Stimulated activated CD8-positive, alpha-beta memory T cell treated with anti-CD3 and anti-CD28 coated beads, Interleukin-7, amount 100 ng/mL, for 24 hours (primary cell): ENCODE measurements at places on chromosomes 3 and 15.
A peak's percentile ranks its signal among the peaks of the same experiment; 100 is the strongest.

GRCh38 chr15:38463893-38464292 is 10.0 kb downstream of the FAM98B start:
- DNase-seq = no peak

DNA sequence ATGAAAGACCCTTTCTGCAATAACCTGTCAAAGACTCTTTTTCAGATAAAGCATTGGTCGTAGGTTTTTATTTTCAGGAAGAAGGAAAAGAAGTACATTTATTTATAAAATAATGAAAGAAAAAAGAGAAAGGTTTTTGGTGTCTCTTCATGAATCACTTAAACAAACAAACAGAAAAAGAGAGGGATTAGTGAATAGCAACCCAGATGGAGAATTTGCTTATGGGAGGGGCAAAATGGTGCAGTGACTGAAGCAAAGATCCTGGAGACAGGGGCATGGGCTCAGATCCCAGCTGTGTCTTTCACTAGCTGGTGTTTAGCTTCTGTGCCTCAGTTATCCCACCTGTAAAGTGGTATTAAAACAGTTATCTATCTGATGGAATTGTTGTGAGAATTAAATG is 78.6 kb upstream of the PFN2 start:
- DNase-seq = no peak

DNA sequence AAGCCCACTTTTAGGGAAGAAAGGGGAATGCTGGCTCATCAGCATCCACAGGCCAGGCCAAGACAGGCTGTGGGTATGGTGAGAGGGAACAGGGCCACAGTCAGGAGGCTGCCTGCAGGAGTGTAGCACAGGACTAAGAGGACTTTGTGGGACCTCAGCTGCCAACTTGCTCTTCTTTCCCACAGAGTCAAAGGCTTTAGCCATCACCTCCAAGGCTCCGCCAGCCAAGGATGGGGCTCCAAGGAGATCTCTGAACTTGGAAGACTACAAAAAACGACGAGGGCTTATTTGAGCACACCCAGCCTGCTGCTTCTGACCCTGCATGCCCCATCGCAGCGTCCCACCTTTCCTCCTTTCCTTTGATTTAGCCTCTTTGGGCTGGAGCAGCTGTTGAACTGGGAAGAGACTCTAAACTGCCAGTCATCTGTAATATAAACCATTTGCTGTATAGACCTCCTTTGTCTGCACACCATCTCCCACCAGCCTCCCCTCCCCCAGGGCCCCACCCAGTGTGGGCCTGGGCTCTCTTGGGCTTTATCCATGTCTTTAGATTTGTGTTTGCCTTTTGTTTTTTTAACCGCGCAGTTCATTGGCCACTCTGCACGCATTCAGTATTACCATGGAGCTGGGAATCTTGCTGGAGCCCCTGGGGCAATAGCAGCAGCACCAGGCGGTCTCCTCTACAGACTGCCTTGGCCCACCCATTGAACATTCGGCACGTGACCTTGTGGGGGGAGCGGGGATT is 13.1 kb upstream of the ITPKA start:
- DNase-seq = no peak

- no peak for DNase-seq
Measured at GRCh38 chr3:193560870-193561269, 6.2 kb upstream of the ATP13A4 start.

- no peak for DNase-seq
Measured at GRCh38 chr15:82305621-82306048, 43.0 kb downstream of the SAXO2 start.

GRCh38 chr3:165742351-165742750 is 94.9 kb downstream of the BCHE start:
- no peak for DNase-seq

- no peak for DNase-seq
Measured at GRCh38 chr3:139620438-139620837, 57.3 kb downstream of the NMNAT3 start.

- no peak for DNase-seq
Measured at GRCh38 chr15:26421065-26421464, 351.8 kb downstream of the GABRB3 start.

DNA sequence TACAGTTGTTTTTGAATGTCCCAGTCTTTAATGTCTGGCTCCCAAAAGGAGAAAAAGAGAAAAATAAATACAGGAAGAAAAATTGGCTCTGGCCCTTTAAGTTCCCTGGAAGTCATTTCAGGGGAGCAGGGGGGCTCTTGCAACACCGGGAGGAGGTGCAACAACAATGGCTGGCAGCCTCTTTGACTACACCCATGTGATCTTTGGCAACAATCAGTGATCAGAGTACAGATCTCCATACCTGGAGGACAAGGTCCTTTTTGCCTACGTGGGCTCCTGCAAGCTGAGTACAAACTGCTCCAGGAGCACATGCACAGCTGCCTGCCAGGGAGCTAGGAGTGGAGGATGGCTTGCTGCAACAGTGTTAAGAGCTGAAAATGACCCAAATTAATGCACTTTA is 63.9 kb downstream of the GLCE start:
- no peak for DNase-seq

- DNase-seq = no peak
Measured at GRCh38 chr15:69666441-69666882, 213.8 kb downstream of the RPLP1 start.

GRCh38 chr15:41629883-41630282 is 30.3 kb upstream of the MGA start:
- DNase-seq = no peak

DNA sequence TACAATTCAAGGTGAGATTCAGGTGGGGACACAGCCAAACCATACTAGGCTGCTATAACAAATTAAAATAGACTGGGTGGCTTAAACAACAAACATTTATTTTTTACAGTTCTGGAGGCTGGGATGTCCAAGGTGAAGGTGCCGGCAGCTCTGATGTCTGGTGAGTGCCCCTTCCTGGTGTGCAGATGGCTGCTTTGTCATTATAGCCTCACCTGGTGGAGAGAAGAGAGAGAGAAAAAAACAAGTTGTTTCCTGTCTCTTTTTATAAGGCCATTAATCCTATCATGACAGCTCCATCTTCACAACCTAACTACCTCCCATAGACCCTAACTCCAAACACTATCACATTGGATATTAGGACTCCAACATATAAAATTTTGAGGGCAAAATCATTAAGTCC is 279.7 kb downstream of the ZIC1 start:
- no peak for DNase-seq

GRCh38 chr15:90930861-90931574 is 1.3 kb downstream of the HDDC3 start:
- DNase-seq = no peak

- DNase-seq = no peak
Measured at GRCh38 chr3:145087038-145087437, 1073.9 kb downstream of the PLOD2 start.

DNA sequence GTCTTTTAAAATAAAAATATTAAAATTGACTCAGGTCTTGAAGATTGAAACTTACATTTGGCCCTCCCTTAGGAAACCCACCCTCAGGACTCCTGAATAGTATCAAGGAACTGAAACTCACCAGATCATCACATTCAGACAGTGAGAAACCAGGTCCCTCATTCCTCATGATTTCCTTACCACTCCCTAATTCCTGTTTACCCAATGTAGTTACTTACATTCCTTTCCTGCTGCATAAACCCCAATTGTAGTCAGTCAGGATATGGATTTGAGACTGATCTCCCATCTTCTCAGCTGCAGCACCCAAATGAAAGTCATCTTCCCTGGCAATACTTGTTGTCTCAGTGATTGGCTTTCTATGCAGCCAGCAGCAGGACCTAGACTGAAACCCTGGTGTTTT is 8.6 kb downstream of the ATP13A4 start:
- DNase-seq = no peak

GRCh38 chr3:47594792-47595191 is 16.1 kb upstream of the CSPG5 start:
- no peak for DNase-seq

DNA sequence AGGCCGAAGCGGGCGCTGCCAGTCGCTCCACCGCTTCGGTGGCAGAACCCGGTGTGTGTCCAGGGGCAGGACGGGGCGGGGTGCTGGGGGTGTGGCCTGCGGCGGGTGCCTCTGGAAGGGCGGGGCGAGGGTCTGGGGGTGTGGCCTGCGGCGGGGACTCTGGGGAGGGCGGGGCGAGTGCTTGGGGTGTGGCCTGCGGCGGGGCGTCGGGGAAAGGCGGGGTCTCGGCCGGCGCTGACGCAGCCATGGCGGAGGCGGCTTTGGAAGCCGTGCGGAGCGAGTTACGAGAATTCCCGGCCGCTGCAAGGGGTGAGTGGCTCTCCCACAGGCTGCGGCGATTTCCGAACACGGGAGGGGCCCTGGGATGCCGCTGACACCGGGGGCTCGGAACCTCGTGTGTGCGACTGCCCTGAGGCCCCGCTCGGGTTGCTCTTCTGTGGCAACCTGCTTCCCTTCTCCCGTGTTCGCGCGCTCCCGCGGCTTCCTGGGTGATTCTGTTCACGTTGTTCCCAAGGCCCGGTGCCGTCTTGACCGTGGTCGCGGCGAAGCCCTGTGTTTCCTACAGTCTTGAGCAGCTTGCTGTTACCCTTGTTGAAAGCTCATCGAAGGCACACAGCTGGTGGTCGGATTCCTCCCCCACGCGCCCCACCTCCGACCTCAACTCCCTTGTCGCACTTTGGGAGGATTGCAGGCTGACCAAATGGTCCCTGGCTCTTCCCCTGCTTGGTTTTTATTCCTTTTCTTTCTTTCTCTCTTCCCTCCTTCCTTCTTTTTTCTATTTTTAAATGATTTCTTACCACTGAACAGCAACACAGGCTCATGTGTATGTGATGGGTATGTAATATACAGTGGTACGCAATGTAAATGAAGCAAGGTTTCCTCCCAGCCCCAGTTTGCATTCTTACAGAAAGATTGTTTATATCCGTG is at the start of gene JMJD7:
Gene JMJD7, plus strand, starts transcription at position 213 of the 927 bp plus-strand sequence. Its CDS starts 33 bp downstream, at position 246.
- DNase-seq = peak; percentile 96

GRCh38 chr3:60720736-60721135 is 530.5 kb downstream of the FHIT start:
- DNase-seq = no peak

DNA sequence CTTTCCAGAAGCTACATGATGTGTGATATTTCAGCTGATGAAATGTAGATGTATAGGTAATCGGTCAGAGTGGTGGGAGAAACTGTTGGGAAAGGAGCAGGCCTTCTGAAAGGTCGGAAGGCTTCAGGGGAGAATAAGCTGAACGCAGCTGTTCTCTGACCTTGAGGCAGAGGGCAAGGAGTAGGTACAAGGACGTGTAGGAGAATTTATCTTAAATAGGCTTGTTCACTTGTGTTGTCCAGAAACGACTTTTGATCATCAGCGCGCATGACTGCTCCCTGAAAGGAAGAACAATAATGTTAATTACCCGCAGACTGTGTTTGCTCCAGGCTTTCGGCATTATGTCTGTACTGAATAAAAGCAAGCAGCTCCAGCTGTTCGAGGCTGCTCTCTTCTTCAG is 39.6 kb downstream of the GPR160 start:
- no peak for DNase-seq

DNA sequence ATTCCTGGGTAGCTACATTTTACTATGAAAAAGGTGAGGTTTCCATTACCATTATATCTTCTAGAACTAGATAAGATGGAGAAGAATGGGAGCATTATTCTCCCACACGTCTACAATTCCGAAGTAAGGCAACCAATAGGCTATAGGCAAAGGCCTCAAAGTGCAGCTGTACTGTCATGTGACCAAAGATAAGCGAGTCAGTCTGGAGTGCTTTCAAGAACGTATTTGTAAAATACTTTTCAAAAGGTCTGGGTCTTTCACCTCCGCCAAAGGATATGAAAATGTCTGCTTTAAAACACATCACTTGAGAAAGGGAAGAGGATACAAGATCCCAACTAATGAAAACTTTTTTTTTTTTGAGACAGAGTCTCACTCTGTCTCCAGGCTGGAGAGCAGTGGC is 9.9 kb downstream of the CCPG1 start:
- DNase-seq = no peak

DNA sequence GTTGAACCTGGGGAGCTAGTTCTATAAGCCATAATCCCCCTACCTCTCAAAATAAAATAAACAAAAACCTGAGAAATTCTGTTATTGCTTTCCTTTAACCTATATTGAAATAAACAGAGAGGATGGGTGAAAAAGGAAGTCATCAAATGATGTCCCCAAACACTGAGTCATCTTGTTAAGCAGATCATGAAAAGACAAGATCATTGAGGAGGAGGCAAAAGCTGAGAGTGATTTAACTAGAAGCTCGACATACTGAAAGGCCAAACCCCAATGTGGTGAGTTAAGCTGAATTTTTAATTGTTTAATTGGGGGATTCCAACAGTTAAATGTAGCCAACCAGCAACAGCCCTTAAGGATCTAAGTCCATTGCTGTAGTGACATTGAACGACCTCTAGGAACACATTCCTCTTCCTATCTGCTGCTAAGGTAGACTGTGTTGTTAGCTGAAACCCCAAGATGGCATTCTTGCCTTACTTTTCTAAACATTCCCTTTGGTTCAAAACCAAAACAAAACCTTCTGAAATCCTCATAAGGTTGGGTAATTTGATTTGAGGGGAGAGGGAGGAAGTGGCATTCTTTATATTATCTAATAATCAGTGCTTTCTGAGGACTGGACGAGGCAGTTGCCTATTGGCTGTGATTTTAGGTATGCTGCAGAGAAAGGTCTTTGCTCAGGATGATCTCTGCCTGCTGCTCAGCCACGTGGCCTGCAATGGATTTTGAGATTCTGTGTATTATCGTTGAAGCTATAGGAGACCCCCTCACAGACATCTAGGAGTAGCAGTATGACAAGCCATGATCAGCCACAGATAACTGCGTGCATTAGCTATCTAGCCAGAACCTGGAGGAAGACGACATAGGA is 62.7 kb upstream of the BNIP2 start:
- DNase-seq = no peak

- no peak for DNase-seq
Measured at GRCh38 chr15:35182841-35183479, 97.9 kb upstream of the NANOGP8 start.

DNA sequence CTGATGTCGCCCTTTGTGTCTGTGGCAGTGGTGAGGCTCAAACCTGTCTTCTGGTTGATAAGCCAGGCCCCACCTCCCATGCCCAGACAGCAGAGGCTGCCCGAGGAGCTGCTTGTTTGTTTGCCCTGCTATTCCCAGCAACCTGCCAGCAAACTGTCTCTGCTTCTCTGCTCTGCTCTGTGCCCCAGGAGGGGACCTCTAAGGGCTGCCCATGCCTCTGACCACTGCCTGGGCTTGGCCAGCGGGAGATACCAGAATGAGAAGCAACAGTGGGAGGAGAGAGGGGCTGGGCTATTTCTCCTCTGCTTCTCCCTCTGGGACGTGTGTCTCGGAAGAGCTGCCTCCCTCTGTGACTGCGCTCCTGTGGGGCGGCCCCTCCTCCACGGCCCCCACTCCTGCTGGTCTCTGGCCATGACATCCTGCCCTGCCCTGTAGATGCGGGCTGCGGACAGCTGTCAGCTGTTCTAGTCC is 213.1 kb downstream of the RPLP1 start:
- no peak for DNase-seq

GRCh38 chr3:126781889-126782491 is 78.0 kb downstream of the CHCHD6 start:
- DNase-seq = no peak

GRCh38 chr15:60442763-60443162 is 36.2 kb downstream of the ICE2 start:
- DNase-seq = no peak

- DNase-seq = peak; percentile 41
Measured at GRCh38 chr15:75640483-75641178, 607 bp upstream of the IMP3 start.
